ENCODE measurements at places on chromosomes 11 and 22.

- DNase-seq: no peak
Observed at GRCh38 chr11:44627165-44627789, 61.8 kb downstream of the CD82 start.

GRCh38 chr11:83272627-83273026 is 13.5 kb downstream of the CCDC90B start:
- DNase-seq: peak; percentile 70

- peak; percentile 42 for DNase-seq
Observed at GRCh38 chr22:45934659-45935341, 42.2 kb downstream of the WNT7B start.

DNA sequence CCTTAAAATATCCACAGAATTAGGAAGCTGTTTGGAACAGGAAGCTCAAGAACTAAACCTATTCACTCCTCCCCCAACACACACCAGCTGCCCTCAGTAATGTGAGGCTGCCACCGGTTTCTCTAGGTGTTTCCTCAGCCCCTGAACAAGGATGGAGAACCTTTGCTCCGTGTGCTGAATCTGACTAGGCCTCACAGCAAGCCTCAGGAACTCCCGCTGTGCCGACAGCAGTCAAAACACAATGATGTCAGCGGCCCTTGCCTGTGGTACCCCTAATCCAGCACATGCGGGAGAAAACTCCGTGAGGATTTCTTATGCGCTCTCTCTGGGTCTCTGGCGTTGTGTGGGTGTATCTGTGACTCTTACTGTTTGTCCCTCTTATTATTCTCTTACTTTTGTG is 153.3 kb downstream of the EFCAB6 start:
- DNase-seq: peak; percentile 3

GRCh38 chr22:27083610-27084009 is 426.2 kb downstream of the MIAT start:
- DNase-seq: no peak

DNA sequence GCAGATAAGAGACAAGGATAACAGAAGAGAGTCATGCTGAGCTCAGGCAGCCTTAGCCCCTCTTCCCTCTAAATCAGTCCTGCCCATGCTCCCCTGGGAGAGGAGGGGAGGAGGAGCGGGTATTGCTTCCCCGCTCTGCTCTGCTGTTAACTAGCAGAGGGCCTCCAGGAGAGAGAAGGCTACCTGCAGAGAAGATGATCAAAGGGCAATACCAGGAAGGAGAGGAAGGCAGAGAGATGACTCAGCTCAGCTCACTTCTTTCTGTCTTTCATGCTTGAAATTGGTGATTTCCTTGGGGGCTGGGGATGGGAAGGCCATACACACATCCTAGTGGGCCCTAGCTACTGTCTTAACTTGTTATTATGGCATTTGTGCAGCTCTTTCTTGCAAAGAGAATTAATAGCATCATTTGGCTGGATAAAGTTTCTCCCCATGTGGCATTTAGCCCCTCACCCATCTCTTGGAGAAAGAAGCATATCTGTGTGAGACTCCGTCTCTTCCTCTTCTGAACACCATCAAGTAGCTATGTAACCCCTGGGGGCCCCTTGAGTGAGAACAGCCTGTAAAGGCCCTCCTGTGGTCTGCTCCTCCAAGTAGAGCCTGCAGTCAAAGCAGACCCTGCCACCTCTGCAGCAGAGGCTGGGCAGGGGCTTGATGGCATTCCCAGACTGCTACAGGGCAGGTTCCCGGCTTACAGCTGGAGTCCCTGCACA is 33.4 kb upstream of the AMOTL1 start:
- DNase-seq: no peak

GRCh38 chr11:405323-405953 is 9.4 kb downstream of the SIGIRR start:
- DNase-seq: no peak

DNA sequence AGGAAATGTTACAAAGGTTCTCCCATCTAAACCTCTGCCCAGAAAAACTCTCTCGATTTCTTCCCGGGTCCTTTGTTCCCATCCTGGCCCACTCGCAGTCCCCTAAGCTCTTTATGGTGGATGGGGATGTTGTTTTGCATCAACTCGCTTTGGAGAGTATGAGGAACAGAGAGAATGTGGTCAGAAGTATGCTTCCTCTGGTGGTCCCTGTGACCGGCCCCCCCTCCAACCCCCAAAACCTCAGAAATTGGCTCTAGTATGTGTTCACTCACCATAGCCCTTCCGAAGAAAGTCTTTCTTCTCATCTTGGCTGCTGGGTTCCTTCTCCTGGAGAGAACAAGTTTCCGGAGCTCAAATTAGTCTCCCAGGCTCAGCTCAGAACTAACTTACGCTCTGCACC is 54.4 kb downstream of the GRAMD1B start:
- DNase-seq: no peak

DNA sequence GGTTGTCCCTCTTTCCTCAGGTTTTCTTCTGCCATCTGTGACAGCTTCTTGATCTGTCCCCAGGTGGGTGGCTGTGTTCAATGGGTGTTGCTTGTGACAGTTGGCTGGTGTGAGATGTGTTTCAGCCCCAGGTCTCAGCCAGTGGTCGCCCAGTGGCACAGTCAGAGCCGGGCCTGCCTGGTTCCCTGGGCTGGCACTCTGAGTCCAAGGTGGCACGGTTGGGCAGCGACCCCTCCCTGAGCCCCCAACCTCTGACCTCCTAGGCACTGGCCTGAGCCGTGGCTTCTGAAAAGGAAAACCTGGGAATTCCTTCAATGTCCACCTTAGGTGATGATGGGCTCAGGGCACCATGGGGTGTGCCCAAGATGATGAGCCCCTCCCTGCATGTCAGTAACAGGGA is 14.0 kb upstream of the PRODH start:
- no peak for DNase-seq

- DNase-seq: no peak
Observed at GRCh38 chr11:114412946-114413345, 12.5 kb downstream of the RBM7 start.

DNA sequence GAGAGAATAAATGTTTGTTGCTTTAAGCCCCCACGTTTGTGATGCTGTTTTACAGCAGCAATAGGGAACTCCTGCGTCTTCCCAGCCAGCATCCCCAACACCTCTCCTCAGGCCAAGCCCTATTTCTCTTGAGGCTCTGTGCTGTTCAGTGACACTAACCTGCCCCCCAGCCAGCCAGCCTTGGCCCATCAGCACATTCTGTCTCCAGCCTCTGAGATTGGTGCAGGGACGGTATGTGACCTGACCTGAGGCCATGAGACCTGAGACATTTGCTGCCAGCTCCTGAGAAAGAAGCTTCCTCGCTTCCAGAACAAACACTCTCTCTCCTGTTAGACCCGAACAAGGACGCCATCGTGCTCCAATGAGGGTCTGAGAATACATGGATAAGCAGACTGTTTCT is 38.5 kb upstream of the SLC35C1 start:
- no peak for DNase-seq

- DNase-seq: no peak
Observed at GRCh38 chr11:24513479-24514218, 16.8 kb downstream of the LUZP2 start.

DNA sequence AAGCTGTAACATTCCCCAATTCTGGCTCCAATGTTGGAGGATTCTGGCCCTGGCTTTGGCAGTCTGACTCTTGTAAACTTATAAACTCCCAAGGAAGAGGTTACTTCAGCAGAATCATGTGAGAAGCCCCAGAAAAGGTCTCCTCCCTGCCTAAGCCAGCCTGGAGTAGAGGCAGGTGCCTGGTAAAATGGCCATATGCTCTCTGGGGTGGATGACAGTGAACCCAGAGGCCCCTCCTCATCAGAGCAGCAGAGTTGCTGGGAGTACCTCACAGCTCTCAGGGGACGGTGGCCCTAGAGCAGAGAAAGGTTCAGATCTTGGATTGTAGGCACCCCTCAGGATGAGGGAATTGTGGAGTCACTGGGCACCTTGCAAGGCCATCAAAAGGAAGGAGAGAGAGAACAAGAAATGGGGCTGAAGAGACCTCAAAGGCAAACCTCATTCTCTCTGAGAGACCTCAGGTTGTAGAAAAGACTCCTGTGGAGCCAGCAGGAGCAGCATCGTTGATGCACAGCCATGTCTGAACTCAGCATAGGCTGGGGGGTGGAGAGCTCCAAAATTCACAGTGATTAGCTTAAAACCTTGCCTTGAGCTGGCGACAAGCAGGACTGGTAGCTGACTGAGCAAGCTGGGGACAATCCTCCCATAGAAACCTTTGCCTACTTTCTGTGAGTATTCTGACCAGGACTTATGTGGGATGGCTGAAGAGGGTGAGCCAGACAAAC is 4.9 kb upstream of the P2RY6 start:
- DNase-seq: no peak

- DNase-seq: no peak
Observed at GRCh38 chr22:47046411-47047065, 284.1 kb downstream of the TBC1D22A start.

DNA sequence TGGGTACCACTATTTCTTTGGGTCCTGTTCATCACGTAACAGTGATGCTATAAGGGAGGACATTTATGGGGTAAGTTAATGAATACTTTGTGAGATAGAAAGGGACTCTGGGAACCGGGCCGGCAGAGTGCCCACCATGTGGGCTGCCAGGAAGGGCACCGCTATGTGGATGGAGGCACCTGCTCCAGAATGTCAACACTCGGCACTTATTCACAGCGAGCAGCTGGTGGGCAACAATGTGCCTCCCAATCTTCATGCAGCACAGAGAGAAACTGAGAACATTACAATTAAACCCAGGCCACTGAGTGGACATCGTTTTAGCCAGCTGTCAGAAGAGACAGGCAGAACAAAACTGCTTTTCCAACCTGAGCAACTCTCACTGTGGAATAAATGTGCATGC is 15.8 kb upstream of the ELFN2 start:
- DNase-seq: no peak

DNA sequence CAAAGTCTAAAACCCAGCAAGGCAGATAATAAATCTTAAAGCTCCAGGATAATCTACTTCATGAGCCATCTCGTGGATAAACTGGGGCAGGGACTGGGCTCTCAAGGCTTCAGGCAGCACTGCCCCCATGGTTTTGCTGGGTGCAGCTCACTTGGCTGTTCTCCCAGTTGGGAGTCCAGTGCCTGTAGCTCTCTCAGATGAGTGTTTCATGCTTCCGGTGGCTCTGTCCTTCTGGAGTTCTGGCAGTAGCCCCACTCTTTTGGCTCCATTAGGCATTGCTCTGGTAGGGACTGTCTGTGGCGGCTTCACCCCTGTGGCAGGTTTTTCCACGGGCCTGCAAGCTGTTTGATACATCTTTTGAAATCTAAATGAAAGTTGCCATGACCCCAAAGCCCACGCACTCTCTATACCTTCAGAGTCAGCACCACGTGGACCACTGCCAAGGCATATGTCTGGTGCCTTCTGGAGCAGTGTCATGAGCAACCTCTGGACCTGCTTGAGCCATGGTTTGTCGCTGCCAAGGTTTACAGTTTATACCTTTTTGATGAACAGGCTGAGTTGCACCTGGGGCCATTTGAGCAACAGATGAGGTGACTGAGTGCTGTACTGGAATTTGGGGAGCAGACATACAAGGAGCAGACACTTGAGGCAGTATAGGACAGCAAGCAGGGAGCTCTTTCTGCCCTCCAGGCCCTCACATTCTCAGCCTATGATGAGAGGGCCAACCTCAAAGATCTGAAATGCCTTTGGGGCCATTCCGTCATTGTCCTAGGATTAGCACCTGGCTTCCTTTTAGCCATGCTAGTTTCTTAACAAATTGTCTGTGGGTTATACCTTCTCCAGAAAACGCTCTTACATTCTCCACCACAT is 48.6 kb downstream of the MTNR1B start:
- no peak for DNase-seq

GRCh38 chr11:12859872-12860657 is 149.1 kb upstream of the RASSF10 start:
- no peak for DNase-seq

DNA sequence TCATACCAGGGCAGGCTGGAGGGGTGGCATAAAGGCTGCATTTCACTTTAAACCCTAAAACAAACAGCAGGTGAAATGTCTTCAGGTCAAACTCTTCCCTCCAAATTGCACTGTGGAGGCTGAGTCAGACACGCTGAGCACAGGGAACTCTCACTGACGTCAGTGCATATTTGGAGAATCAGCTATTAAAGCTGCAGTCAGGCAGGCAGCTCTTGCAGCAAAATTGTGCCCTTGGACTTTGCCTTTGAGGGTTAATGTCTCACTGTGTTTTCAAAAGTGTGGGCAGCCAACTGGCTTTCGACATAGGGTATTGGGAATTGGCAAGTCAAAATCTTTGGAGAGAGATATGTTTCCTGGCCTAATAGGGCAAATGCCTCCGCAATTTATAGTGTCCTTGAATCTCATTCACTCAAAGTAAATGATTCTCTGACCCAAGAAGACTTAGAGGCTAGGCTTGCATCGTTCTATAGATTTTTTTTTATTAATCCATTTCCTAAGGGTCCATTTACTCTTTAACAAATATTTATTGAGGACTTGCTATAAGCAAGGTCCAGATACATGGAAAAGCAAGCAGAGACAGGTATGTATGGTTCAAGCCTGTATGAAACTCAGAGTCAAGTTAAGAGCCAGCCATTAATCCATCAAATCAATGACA is 27.7 kb upstream of the SMCO4 start:
- DNase-seq: peak; percentile 36

DNA sequence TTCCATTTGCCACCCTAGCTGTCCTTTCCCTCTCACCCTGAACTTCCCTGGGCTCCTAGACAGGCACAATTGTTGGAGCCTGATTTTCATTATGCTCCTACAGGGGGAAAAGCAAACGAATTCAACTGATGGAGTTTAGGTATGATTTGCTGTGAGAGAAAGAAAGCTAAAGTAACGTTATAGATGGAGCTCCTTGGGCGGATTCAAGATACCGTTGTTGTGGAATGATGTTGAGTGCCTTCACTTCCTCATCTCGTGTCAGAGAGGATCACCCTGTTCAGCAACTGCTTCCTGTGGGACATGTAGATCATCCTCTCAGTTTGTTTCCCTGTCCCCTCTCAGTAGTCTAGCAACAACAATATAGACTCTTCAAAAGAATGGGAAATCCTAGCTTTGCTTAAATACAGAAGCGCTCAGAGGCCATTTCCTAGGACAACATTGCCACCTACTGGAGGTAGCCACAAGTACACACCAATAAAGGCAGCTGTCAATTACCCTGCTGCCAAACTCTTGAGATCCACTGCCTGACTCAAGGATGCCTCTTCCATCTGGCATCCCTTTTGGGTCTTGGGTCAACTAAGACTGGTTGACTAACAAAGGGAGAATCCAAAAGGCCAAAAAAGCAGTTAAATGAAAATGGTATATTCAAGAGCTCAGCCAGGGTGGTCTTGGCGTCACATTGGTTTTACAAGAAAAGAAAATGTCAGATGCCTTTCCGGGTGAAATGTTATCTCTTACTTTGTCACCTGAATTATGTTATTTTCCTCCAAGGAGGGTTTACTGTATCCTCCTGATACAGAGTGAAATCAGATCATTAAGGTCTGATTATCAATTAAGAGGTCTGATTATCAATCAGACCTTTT is 13.5 kb upstream of the DTX4 start:
- no peak for DNase-seq

- no peak for DNase-seq
Observed at GRCh38 chr11:45809456-45810395, 4.8 kb downstream of the SLC35C1 start.

GRCh38 chr22:35523167-35523947 is 17.3 kb upstream of the RASD2 start:
- DNase-seq: no peak

- DNase-seq: no peak
Observed at GRCh38 chr22:48104766-48105165, 1342.3 kb downstream of the TBC1D22A start.

- DNase-seq: no peak
Observed at GRCh38 chr22:27535452-27535851, 266.1 kb downstream of the MN1 start.

GRCh38 chr11:69209421-69210309 is 53.9 kb downstream of the SMIM38 start:
- DNase-seq: no peak

All from non-pigmented ciliary epithelial cell (primary cell).